ENCODE measurements at places on chromosomes 5 and 9.

DNA sequence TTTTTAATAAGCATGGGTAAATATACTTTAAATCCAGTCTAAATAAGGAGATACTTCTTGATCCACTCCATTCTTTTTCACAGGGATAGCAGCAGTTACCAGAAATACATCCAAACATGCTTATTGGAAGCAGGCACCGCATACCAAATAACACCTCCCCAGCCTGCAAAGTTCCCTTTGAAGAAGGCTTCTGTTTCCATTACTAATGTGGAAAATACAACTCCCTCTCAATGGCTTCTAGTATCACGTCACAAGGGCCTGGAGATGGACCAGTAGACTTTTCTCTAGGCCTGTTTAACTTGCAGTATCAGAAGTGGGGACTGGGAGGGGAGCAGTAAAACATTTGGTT, 20.8 kb downstream of the TMEM245 start:
- no peak for DNase-seq

DNA sequence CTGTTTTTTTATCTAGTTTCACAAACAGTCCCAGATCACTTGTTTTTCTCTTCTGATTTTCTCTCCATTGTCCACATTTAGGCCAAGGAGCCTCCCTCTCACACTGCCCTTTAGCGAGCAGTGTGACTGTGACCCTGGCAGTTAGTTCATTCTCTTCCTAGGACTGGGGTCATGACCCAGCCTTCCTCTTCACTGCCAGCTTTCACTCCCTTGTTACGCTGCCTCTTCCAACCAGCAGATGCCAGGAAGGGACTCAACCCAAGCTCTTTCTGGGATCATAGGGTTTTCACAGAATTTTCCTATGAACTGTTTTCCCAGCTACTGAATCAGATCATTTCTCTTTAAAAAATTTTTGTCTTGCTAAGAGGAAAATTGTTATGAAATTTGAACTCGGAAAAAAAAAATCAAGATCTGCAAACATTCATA, 70.9 kb downstream of the LMNB1 start:
- DNase-seq = no peak

- DNase-seq = no peak
These were observed 362.4 kb downstream of the NDUFS4 start for GRCh38 chr5:53922508-53923498.

GRCh38 chr9:129568560-129569501, 52.1 kb downstream of the C9orf50 start:
- no peak for DNase-seq

- DNase-seq = no peak
These were observed 786 bp downstream of the PCDHB5 start for GRCh38 chr5:141135718-141136266.

DNA sequence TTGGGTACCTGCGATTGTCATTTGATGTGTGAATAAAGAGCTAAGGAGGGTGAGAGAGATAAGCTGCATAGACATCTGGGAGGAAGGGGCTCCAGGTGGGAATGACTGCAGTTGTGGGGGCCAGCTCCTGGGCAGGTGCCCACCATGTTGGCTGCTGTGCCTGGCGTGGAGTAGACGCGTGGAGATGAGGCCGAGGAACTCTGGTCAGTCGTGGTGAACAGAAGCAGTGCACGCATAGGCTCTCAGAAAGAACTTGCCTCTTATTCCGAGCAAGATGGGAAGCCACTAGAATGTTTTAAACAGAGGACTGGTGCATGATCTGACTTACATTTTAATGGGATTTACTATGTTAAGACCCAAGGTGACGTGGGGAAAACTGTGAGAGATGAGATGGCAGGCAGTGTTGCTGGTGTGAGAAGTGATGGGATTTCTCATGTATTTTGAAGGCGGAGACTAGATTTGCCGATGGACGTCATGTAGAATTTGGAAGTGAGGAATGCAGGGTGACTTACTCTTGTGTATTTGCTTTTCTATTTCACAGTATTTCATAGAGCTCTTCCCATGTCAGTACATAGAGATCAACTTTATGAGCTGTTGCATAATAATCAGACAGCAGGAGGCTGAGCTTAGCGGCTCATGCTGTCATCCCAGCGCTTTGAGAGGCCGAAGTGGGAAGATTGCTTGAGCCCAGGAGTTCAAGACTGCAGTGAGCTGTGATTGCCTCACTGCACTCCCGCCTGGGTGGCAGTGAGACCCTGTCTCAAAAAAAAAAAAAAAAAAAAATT, 71.1 kb downstream of the EHMT1 start:
- DNase-seq = no peak

GRCh38 chr5:38719403-38719802, 126.4 kb upstream of the OSMR start:
- DNase-seq = no peak

DNA sequence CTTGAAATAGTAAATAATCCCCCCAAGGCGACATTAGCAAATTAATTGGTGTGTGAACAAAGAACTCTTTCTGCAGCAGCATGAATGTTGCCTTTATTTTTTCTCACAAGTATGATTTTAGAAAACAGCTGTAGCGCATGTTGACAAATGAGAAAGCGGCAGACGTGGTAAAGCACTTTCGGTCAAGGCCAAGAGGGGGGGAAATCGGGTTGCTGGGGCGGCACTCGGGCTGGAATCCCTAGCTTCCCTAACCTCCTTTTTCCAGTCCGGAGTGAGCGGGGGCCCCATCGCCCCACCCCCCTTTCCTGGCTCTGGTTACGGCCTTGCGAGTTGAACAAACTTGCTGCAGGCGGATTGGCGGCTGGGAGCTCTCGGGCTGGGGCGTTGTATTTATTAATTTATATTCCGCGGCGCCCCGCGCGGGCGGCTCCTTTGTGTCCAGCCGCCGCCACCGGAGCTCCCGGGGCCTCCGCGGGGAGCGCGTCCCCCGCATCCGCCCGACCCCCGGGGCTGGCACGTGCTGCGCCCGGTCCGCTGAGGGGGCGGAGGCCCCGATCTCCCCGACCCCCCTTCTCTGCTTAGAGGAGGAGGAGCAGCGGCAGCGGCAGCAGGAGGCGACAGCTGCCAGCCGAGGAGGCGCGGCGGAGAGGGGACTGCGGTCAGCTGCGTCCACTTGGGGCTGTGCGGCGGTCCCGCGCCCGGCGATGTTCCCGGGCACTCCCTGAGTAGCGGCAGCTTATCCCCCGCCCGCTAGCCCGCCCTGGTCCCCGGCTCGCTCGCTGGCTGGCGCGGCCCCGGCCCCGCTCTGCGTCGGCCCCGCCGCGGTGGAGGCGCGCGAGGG, at the start of gene RHOBTB3:
RHOBTB3 (plus strand) TSS at position 607 of the 841 bp plus-strand sequence. CDS start 347 bp downstream, outside the sequence.
- peak; percentile 30 for DNase-seq

- DNase-seq = no peak
These were observed 815.7 kb downstream of the SEMA5A start for GRCh38 chr5:8730194-8730593.

GRCh38 chr5:140072812-140073211, 29.7 kb upstream of the NRG2 start:
- DNase-seq = no peak

- DNase-seq = no peak
These were observed 237.7 kb downstream of the SH3GL2 start for GRCh38 chr9:17816431-17817027.

DNA sequence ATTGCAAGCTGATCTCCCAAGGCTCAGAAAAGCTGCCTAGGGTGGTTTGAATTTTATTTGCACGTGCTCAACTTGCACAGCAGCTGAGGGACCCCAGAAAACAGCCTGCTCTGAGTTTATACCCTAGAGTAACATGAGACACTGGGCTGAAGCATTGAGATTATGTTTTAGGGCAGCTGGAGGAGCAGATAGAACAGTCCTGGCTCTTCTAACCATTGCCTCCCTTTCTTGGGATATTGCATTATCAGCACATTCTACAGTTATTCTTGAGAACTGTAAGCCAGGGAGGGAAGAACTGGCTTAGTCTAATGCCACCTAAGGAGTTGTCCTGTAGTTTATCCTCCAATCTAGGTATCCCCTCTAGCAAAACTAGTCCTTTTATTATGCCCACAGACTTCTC, 10.3 kb downstream of the SMC2 start:
- no peak for DNase-seq

DNA sequence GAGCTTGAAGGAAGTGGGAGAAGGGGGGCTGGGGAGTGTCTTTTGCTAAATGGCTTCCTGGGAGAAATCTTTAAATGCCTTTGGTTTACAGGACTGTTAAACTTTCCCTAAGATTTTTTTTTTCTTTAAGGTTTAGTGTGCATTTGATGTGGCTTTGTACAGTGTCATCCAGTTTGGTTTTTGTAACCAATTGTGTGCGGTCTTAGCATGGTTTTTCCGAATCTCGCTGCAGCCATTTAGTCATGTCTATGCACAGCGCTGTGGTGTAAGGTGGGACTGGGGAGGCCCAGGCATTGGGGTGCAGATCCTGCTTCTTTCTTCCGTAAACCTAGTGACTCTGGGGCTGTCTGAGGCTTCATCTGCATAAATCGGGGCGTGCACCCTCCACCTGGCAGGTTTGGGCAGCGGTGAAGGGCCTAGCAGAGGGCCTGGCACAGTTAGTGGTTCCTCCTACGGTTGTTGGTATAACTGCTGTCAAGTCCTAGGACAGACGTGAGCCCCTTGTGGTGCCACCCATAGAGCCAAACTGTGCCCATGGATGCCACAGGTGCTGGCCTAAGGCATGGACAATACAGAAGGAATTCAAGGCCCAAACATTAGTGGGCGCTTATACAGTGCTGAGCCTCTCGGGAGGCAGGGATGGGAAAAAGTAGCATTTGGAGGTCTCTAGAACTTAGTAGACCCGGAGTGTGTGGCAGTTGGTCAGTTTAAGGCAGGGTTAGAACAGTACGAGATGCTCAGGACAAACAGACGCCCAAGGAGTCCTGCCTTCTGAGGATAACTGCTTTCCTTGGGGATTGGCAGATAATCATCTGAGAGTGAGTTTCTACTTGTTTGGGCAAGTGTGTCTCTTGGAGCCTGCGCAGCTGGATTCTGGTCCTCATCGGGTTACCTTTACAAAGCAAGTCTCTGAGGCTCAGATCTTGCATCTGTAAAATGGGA, 1.5 kb downstream of the PRRC2B start:
- peak; percentile 78 for DNase-seq

DNA sequence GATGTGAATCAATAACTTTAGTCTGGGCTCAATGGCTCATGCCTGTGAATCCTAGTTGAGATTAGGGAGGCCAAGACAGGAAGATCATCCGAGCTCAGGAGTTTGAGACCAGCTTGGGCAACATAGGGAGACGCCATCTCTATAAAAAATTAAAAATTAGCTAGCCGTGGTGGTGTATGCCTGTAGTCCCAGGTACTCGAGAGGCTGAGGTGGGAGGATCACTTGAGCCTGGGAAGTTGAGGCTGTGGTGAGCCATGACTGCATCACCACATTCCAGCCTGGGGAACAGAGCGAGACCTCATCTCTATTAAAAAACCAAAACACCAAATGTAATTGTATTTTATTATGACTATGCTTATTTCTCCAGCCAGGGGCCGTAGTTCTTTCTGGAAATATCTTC, 69.6 kb upstream of the NR5A1 start:
- DNase-seq = no peak

DNA sequence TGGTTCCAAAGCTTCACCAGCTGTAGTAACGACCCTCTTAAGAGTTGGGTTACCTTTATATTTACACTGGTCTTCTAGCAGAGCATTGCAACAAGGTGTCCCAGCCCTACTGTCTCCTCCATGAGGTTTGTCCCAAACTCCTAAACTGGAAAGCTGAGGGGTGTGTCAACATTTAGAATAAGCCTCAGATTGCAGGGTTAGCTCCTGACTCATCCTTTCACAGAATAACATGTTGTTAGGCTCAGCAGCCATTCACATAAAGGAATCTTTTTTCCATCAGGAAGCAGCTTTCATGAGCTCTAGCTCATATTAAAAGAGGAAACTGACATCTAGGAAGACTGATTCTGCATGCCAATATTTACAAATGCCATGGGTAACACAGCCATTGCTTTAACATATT, 238.7 kb downstream of the EFNA5 start:
- DNase-seq = no peak

- peak; percentile 87 for DNase-seq
These were observed 4.1 kb downstream of the HBEGF start for GRCh38 chr5:140342287-140342686.

DNA sequence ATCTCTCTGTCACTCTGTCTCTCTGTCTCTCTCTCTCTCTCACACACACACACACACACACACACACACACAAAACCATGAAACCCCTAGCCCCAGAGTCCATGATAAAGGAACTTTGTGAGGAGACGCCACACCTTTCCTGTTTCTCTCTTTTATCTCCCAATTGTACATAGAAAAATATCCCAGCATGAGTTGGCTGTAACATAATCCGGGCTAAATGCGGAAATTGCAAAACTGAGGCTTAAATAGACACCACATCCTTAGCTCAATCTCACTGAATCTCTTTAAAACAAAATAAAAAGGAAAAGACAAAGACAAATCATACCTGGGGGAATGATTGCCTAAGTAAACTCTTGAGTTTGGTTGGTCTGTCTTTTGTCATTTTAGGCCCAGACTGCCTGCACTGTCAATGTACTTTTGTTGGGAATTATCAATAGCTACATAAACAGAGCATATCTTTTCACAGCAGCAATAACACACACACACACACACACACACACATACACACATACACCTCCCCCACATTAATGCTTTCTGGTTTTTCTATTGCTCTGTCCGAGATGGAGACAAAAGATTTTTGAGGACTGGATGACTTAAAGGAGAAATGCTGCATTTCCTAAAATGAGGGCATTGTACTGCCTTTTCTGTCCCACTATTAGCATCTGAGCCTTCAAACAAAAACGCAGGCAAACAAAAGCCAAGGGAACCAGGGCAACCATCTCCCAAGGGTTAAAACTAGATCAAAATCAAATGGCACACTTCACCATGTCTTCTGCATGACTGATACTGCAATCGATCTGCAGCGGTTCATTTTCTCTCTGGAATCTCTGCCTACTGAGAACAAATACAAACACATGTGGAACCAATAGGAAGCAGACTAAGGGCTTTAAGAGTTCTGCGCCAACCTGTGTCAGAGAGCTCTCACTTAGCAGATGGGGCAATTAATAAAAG, 321.5 kb downstream of the NFIB start:
- DNase-seq = no peak

GRCh38 chr5:66840511-66841013, 244.4 kb downstream of the MAST4 start:
- peak; percentile 90 for DNase-seq

- no peak for DNase-seq
These were observed 1348.3 kb upstream of the CDH9 start for GRCh38 chr5:28386712-28387111.

DNA sequence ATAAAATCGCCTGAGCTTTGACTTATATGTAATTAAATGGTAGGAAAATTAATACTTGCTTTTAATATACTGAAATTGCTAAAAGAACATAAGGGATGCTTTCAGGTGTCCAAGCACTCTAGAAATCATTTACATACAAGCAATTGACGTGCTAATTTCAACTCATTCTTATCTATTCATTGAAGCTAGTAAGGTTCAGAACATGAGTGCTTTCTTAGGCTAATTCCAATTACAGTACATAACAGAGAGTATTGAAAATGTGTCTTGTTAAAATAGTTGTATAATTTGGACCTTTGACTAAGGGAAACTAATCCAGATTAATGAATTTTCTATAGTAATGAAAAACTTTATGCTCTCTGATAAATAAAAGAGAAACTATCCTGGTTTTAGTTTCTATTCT, 1016.4 kb upstream of the TYRP1 start:
- no peak for DNase-seq
